A172 (cell line): ENCODE measurements at places on chromosomes 13 and 19.

GRCh38 chr19:16531380-16531669 lies 10.9 kb downstream of the CHERP start:
- DNase-seq: no peak

- DNase-seq: no peak
Observed at GRCh38 chr19:39196860-39197562, at the start of gene NCCRP1. Gene NCCRP1, plus strand, starts transcription at chr19:39196964. Its CDS starts 19 bp downstream, at chr19:39196983.

GRCh38 chr19:47379381-47379938 lies 30.3 kb downstream of the DHX34 start:
- no peak for DNase-seq

DNA sequence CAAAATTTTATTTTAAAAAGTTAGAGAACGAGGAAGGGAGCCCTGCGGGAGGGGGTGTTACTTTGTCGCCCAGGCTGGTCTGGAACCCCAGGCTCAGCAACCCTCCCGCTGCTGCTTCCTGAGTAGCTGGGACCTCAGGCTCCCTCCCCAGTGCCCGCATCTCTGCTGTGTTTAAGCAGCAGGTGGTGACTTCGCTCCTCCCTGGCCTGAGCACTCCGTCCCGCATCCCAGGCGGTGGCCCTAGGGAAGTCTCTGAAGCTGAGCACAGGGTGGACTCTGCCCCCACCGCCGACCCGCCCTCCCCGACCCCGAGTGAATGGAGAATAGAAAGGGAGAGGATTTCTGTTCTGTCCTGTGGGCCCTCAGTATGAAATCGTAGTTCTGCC lies 30.5 kb downstream of the ZNF701 start:
- no peak for DNase-seq

- DNase-seq: no peak
Observed at GRCh38 chr13:60482012-60482411, 85.0 kb downstream of the TDRD3 start.

GRCh38 chr13:73851104-73851503 lies 283.1 kb downstream of the KLF12 start:
- DNase-seq: no peak

DNA sequence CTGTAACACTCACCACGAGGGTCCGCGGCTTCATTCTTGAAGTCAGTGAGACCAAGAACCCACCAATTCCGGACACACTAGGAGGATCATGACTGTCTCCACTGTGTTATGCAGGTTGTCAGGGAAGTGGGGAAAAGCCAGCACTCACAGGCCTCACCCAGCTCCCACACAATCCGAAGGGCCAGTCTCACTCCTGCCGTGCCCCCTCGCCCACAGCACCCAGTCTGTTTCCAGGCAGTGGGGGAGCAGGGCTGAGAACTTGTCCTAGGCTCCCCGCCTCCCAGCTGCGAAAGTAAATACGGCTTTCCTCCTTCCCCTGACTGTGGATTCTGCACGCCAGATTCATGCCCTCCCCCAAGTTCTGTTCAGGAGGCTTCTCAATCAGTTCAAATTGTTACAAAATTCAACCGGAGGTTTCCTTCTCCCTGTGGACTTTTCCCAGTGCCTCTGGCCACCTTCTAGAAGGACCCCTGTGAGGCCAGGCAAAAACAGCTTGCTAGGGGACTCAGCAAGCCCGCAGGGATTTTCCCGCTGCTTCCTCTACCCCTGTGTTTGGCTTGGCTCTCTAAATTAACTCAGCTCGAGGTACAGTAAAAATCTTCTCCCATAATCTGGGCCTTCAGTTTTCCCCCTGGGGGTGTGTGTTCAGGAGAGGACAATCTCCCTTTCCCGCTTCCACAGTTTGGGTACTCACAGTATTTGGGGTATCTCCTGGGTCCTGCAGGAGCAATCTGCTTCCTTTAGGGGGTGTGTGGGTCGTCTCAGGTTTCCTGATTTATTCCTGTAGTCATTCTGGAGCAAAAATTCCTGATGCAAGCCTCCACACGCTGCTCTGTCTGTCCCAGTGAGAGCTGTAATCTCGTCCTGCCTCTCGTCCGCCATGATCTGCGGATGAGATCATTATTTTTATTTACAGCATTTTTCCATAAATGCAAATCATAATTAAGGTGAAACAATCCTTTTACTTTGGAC lies 899.8 kb downstream of the GPC5 start:
- no peak for DNase-seq

GRCh38 chr13:44854313-44855060 lies 134.8 kb downstream of the NUFIP1 start:
- no peak for DNase-seq

DNA sequence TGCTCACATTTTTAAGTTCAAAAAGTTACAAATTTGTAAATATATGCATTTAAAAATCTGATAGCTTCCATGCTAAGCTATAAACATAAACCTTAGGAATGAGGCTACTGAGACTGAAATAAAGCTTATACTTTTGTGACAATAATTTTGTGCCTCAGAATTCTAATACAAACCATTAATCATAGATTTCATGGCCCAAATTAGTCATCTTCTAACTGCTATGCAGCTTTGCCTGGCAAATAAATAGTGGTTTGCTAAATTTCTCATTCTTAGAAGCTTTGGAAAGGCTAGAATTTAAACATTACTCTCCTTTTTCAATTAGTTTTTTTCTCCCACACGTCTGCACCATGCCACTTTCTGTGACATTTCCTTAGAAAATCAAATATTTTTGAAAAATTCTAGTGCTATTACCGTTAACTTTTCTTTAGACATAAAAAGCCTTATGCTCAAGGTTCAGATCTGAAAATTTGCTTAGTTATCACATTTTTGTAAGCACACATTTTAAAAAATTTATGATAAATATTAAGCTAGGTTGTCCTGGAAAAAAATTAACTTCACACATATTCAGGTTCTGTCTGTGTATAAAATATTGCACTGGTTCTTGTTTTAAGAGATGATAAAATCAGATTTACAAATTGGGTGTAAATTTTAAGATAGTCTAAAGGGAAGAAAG lies 46.9 kb downstream of the FNDC3A start:
- peak; percentile 11 for DNase-seq

- DNase-seq: no peak
Observed at GRCh38 chr19:13998426-13998825, 7.7 kb downstream of the RFX1 start.

DNA sequence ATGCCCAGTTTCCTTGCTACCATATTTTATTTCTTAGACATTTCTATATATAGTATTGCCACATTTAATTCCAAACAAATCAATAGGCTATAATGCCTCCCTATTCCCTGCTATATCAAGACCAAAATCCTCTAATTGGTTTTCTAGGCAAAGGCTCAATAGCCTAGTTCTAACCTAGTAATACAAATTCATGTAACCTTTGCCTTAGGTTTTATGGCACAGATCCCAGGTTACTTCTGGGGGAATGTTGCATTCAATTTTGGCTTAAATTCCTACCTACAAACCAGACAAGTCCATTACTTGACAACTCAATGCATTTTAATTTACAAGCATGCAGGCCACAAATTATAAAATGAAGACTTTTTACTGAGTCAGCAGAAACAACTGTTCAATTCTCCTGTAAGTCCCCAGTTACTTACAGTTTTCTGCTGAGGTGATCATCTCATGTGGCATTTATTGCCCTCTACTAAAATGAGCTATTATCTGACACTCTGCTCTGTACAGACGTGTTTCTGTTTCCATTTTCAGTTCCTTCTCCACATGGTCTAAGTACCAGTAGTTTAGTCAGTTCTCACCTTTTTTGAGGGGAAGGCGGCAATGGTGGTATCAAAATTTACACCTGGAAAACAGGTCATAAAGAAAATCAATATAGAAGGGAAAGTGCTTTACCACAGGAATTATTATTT lies 11.7 kb downstream of the KCNRG start:
- no peak for DNase-seq

GRCh38 chr19:3573162-3573857 lies 566 bp downstream of the HMG20B start:
- DNase-seq: no peak

- peak; percentile 83 for DNase-seq
Observed at GRCh38 chr13:113836768-113837559, 26.9 kb downstream of the GAS6 start.
